Stimulated activated CD4-positive, alpha-beta T cell treated with anti-CD3 and anti-CD28 coated beads, Interleukin-12 subunit alpha, Interleukin-12 subunit beta, amount 100 ng/mL, for 48 hours (primary cell): ENCODE measurements at places on chromosomes 12 and 14.

- no peak for DNase-seq
Observed at GRCh38 chr14:67738740-67739504, 37.2 kb downstream of the RDH12 start.

DNA sequence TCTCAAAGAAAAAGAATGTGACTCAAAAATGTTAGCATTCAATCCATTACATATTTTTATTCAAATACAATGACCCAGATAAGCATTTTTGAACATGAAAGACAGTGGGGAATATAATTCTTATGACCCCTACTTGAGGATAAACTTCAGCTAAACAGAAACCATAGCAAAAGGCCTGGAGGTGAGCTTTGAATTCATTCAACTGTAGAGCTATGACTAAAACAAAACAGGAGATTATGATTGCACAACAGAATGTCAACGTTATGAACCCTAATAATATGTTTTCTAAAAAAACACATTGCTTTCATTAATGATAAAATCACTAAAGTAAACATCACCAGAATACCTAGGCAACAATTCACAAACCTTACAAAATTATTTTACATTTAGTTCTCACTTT lies 27.8 kb downstream of the EFCAB11 start:
- no peak for DNase-seq

- no peak for DNase-seq
Observed at GRCh38 chr12:95633049-95633731, 81.9 kb upstream of the USP44 start.

DNA sequence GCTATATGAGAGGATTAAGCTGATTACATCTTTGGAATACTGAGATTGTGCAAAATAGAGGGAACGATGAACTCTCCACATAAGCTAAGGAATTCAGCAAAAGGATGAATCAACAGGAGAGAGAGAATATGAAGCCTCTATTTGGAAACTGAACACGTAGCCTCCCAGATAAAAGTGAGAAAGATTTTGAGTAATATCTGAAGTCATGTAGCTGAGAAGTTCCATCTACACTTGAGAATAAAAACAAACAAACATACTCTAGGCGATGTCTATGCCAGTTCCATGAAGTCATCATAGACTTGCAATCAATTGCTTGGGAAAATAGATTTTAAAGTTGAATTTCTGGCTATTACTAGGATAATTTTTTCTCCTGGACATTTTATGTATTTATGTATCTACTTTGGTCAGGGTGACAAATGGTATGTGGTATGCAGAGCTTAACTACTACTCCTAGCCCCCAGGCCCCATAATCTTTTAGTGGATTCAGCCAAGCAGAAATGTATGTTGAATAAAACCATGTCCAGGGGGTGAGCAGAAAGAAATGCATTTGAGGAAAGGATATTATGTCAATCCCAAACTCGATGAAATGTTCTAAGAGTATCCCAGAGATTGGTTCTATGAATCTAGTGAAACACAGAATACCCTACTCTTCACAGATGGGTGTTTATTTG lies 627.4 kb downstream of the DIO2 start:
- DNase-seq = no peak

- no peak for DNase-seq
Observed at GRCh38 chr14:73797543-73798265, 53.9 kb upstream of the PTGR2 start.

- DNase-seq = no peak
Observed at GRCh38 chr12:14239935-14240872, 125.3 kb upstream of the ATF7IP start.

- DNase-seq = peak; percentile 21
Observed at GRCh38 chr14:93619176-93619793, 169.0 kb downstream of the PRIMA1 start.

DNA sequence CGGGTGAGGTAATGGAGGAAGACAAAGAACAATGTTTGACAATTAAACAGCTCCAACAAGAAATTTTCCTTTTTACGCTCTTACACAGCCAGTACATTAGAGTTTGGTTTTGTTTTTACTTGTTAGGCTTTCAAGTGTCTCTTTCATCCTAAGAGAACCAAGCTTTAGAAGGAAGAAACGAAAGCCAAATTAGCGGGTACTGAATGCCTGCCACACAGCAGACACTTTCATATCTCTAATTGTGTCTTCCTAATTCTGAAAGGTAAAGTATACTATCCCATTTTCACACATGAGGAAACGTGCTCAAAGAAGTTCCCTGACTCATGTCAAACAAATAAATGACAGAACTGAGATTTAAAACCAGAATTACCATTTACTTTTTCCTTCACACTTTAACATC lies 65.0 kb downstream of the CDK17 start:
- DNase-seq = no peak

GRCh38 chr12:110498984-110499706 lies 2.8 kb downstream of the VPS29 start:
- no peak for DNase-seq

- DNase-seq = no peak
Observed at GRCh38 chr14:23916446-23916845, 37.1 kb upstream of the DHRS4 start.

DNA sequence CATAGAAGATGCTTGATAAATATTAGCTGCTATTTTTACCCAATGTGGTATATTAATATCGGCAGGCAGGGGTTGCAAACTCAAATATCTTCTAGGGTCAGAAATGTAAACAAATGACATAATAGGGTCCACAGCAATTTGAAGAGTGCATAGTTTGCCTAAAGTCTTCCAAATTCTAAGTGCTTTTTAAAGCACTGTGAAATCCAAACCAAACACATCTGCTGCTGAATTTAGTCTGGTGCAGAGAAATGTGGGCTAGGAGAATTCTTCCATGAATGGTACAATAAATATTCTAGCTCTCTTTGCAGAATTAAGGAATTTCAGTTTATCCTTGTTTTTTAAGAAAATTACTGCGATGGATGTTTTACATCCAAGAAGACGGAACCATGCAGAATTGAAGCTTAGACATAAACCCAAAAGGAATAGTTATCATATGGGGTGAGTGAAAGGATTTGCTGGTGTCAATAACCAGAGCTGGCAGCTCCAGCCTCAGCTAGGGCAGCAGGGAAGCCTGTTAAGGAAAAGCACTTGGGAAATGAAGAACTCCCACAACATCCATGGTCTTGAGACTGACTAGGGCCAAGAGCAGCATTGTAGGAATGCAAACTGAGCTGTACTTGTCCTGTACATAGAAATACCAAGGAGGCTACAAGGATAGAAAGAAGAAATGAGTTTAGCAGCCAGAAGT lies 65.5 kb downstream of the PTPRR start:
- no peak for DNase-seq

DNA sequence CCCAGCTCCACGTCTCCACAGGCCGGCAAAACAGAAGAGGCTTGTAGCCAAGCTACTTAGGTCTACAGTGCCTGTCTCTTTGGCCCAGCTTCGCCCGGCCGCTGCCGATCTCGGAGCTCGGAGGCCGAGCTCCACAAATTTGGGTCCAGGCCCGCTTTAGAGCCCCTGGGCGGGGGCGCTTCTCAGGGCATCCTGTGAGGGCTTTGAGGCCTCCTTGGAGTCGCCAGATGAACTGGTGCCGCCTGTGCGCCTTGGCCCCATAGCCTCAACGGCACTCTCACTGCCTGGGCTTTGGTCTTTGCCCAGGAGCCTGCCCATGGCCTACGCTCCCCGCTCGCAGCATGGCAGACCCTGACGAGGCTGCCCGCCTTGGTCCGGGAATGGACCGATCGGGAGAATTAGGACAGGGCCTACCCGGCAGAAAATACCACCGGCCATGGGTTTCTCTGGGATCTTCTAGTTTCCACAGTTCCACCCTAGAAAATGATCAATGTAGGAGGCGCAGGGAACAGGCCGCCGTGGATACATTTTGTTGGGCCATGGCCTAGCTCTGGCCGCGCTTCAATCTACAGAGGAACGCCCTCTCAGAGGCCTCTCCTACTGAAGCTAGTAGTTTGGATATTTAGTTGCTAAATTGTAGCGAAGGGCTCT lies 953 bp upstream of the NKX2-8 start:
- DNase-seq = no peak
